ENCODE measurements at places on chromosomes 5 and 9. TPM values are rescaled to one million over a fixed set of nuclear protein-coding genes. Genes with fewer than 3 reads are reported as not detected.

The IFNA13 gene
- total RNA-seq, result not detected

- no peak for DNase-seq
- no peaks in the 10 kb centered on the region for H3K36me3 ChIP-seq
- H3K27me3 ChIP-seq, result no peaks in the 10 kb centered on the region
- H3K4me3 ChIP-seq, result no peak overlapping the region
- H3K4me1 ChIP-seq, result peaks cover 29% of the 10 kb centered on the region
- H3K27ac ChIP-seq, result no peak overlapping the region
Observed at GRCh38 chr9:20685769-20686168, 1.7 kb downstream of the FOCAD start.

DNA sequence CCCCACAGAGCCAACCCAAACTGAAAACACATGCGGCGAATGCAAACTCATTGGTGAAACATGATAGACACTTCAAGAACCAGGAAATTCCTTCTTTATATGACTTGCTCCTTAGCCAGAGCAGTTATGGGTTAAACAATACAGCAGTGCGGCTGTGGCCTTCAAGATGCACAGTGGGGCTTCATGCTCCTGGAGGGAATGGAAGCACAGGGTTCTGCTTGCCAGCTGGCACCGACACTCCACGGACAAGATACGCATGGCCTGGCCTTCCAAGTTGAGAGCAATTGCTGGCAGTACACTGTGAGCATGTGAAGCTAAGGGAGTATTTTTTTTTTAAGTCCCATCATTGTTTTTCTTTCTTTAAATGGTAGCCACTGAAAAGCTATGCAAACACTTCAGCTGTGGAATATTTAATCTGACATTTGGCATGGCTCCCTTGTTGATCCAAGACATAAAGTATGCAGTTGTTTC, 451.6 kb upstream of the CD180 start:
- no peaks in the 10 kb centered on the region for H3K36me3 ChIP-seq
- no peak overlapping the region for H3K4me3 ChIP-seq
- DNase-seq, result no peak
- no peaks in the 10 kb centered on the region for H3K27me3 ChIP-seq
- H3K4me1 ChIP-seq, result no peaks in the 10 kb centered on the region

The LOX gene
- not detected for total RNA-seq

DNA sequence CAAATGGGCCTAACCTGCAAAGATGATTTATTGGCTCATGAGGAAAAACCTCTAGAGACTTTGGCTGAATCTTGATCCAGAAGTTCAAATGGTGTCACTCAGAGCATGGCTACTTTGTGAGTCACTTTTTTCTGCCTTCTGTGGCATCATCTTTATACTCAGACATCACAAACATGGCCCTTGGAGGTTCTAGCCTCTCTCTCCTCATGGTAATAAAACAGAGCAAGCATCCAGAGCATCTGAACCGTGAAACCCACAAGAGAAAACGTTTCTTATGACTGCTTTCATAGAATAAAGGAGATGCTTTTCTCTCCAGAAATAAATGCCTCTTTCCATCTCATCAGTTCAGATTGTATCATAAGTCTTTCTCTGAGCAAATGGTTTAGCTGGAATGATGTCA, 780.3 kb downstream of the KCTD16 start:
- no peak for DNase-seq
- H3K27ac ChIP-seq, result no peak overlapping the region
- no peaks in the 10 kb centered on the region for H3K27me3 ChIP-seq
- H3K4me1 ChIP-seq, result no peaks in the 10 kb centered on the region

DNA sequence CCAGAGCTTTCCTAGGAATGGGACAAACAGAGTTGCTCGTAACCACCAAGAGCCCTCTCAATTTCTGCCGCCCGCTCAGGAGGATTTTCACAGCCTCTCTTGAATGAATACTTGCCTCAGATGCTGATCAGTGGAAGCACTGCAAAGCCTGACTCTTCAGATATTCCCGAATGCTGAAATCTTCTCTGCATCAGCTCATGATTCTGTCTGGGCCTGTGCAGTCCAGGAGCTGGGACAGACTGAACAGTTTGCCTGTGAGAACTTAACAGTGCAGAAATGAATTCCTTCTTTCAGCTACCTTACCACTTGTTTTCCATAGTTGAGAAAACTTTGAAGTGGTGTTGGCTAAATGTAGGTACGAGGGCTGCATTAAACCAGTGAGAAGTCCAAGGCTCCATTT, 17.1 kb downstream of the ZNF462 start:
- H3K4me1 ChIP-seq, result no peaks in the 10 kb centered on the region
- DNase-seq, result no peak
- no peaks in the 10 kb centered on the region for H3K27me3 ChIP-seq
- H3K36me3 ChIP-seq, result no peaks in the 10 kb centered on the region

- DNase-seq, result no peak
- H3K27me3 ChIP-seq, result peaks cover 10% of the 10 kb centered on the region
- H3K4me1 ChIP-seq, result no peaks in the 10 kb centered on the region
- no peak overlapping the region for H3K4me3 ChIP-seq
Observed at GRCh38 chr9:69295872-69296552, 29.0 kb upstream of the ENTREP1 start.

DNA sequence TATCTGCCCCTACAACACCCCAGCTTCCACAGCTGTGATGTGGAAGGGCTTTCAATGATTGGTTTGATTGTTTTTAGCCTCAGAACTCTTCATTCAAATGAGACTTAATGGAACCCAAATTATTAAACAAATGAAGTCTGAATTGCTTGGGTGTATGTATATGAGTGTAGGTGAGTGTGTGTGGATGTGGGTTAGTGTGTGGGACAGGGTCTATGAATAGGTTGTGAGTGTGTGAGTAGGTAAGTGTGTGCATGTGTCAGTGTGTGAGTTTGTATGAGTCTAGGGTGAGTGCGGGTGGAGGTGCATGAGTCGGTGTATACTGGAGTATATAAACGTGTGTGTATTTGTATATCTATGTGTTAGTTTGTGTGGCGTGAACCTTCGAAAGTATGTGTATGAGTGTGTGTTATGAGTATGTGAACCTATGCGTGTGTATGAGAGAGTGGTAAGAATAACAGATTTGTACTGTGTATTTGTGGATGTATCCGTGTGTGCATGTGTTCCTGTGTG, 26.9 kb downstream of the COL15A1 start:
- peaks cover 8% of the 10 kb centered on the region for H3K27me3 ChIP-seq
- no peak overlapping the region for H3K27ac ChIP-seq
- no peak for DNase-seq
- H3K4me1 ChIP-seq, result no peaks in the 10 kb centered on the region
- no peaks in the 10 kb centered on the region for H3K36me3 ChIP-seq

DNA sequence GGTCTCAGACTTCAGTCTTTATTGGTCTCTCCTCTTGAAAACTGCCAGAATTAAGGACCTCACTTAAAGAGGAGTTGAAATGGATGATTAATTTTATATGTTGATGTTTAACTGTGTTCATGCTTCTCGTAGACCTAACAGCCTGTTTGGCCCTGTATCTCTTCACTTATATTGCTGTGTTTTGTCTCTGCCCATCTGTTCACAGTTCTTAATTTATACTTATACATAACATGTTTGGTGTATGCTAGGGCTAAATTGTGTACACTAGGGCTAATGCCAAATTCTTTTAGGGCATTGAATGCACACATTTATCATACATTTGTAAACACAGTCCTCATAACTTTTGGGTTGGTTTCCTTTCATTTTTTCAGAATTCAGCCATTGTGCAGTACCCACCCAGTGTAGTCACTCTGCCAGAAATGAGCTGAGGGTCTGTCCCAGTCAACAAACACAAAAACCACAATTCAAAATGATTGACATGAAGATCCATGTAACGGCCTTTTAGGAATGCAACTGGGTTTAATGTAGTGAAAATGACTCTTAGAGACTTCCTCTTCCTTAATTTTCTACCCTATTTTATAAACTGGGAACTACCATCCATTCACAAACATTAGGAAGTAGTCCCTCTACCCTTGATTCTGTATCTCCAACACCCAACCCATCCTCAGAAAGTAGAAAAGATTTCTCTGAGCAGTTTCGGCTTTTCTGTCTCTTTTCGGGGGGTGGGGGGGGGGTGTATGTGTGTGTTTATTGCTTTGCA, 668.8 kb upstream of the KLF4 start:
- no peaks in the 10 kb centered on the region for H3K27me3 ChIP-seq
- DNase-seq, result no peak
- H3K36me3 ChIP-seq, result no peaks in the 10 kb centered on the region
- H3K4me1 ChIP-seq, result no peaks in the 10 kb centered on the region
- no peak overlapping the region for H3K27ac ChIP-seq

DNA sequence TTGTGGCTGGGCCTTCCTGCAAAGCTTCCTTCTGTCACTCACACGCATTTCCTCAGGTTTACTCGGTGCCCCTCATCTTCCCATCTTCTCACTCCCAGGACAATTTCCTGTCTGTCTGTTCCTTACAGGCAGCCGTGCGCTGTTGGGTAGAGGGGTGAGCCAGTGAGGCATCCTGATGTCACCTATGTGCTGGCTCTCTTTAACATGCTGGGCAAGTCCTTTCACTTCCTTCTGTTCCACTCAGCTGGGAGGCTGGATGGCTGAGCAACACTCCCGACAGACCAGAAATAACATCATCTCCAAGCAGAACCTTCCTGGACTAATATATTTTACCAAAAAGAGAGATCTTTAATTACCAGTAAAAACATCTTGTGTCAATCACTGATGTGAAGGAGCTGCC, 103.0 kb downstream of the HSD17B3 start:
- DNase-seq, result no peak
- H3K4me1 ChIP-seq, result no peaks in the 10 kb centered on the region
- H3K4me3 ChIP-seq, result no peak overlapping the region
- peaks cover 2% of the 10 kb centered on the region for H3K27me3 ChIP-seq
- H3K27ac ChIP-seq, result no peak overlapping the region

DNA sequence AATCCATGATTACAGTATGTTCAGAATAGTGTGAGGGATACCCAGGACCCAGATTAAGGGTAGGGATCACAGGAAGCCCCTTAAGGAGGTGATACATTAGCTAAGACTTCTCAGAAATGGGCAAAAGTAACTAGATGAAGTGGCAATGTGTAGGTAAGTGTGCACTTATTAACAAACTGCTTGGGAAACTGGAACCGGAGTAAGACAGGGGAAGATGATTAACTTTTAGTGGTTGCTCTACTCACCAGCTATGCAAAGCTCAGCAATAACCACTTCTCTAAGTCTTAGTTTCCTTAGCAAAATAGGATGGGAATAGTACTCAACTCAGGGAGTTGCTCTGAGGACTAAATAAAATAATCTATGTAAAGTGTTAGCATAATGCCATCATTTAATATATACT, 182.2 kb downstream of the MCTP1 start:
- no peaks in the 10 kb centered on the region for H3K4me1 ChIP-seq
- H3K27ac ChIP-seq, result no peak overlapping the region
- H3K4me3 ChIP-seq, result no peak overlapping the region

The PCDHA9 gene
- not detected for total RNA-seq

DNA sequence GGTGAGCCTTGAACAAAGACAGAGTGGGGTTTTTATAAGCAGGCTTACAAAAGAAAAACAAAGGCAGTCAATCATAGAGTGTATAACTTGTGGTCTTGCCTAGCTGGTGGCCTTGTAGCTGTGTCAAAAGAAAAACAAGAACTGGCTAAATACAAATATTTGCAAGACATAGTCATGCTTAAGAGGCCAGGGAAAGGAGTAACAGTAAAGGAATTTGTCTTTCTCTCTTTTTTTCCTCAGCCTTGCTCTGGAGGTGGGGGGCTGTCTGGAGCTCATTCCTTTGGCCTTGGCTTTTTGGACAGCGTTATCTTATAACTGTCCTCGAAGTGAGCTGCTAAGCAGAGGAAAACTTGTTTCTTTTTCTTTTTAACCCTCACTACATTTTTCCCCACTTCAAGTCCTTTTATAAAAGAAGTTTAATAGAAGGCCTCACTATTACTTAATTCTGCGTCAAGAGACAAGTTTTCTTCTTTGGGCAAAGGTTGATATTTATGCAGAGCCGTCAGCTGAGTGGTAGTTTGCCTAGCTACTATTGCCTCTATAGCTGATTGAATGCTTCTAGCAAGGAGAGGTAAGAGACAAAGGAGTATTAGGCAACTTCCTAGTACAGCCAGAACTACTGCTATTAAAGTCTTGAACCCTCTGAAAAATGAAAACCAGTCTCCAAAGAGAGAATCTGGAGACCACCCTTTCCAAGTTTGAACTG, 14.3 kb downstream of the CEL start:
- no peaks in the 10 kb centered on the region for H3K4me1 ChIP-seq
- peaks cover 14% of the 10 kb centered on the region for H3K27me3 ChIP-seq
- no peak overlapping the region for H3K4me3 ChIP-seq
- peaks cover 3% of the 10 kb centered on the region for H3K36me3 ChIP-seq

All from activated T-helper 1 cell treated with anti-CD3 and anti-CD28 coated beads, Interleukin-12 subunit alpha, Interleukin-12 subunit beta, Interleukin-2, Interleukin-4 antibody, amounts not matched to agents 30 ng/mL and 10 ng/mL and 1 ng/mL, durations not matched to agents 14 hours and 24 hours and 36 hours (primary cell).